ENCODE measurements at places on chromosomes 3 and 15.

DNA sequence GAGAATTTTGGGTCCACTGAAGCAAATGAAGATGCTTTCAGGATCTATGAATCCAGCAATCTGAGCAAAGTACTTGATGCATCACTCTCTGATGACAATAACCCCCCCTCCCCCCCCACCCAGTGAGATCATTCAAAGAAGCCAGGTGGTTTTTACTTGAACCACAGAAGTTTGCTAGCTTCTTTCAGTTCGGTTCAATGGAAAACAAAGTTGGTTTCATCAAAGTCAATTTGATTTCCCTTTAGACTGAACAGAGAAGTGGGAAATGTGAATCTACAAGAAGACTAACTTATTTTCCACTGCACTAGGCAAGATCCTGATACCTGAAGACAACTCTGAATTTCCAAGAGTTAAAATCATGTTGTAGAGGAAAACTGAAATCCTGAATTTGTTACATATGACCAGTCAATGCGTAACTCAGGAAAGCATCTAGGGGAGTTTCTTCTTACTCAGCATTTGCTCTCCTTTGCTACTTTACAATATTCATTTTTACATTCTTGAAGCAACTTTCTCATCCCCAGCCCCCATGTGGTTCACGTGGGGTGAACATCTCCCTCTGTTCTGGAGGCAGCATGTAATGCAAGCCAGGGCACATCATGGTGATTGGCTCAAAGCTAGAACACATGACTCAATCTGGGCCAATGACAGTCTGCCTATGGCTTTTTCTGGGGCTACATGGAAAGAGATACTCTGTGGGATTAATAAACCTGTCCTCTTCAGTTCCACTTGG lies 572.6 kb downstream of the FOXP1 start:
- DNase-seq, result peak; percentile 9

GRCh38 chr3:127458696-127459604 lies 131.6 kb downstream of the TPRA1 start:
- no peak for DNase-seq

- no peak for DNase-seq
These were observed 14.4 kb downstream of the NGLY1 start for GRCh38 chr3:25768851-25769250.

DNA sequence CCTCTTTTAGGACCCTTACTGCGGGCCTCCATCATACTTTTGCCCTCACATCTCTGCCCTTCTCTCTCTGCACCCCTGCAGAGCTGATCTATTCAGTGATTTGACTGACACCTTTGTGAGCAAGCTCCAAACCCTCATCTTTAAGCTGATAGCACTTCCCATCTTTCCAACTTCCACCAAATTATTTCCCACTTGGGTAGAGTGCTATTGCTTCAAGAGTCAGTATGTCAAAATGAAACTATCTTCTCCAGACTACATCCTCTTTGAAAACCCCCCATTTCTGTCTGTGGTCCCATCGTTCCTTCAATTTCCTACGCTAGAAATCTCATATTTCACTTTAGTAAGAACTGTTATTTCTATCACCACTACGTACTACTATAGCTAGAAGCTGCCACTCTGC lies 19.7 kb downstream of the ZWILCH start:
- no peak for DNase-seq

- no peak for DNase-seq
These were observed 202.7 kb downstream of the CGGBP1 start for GRCh38 chr3:87856126-87856525.

- peak; percentile 28 for DNase-seq
These were observed 613 bp downstream of the ATP1B3 start for GRCh38 chr3:141876891-141877621.

GRCh38 chr3:139655909-139656595 lies 21.7 kb downstream of the NMNAT3 start:
- DNase-seq, result no peak

- no peak for DNase-seq
These were observed 7.7 kb downstream of the DUOXA2 start for GRCh38 chr15:45121706-45122417.

GRCh38 chr3:127720985-127721935 lies 48.5 kb downstream of the ABTB1 start:
- no peak for DNase-seq

DNA sequence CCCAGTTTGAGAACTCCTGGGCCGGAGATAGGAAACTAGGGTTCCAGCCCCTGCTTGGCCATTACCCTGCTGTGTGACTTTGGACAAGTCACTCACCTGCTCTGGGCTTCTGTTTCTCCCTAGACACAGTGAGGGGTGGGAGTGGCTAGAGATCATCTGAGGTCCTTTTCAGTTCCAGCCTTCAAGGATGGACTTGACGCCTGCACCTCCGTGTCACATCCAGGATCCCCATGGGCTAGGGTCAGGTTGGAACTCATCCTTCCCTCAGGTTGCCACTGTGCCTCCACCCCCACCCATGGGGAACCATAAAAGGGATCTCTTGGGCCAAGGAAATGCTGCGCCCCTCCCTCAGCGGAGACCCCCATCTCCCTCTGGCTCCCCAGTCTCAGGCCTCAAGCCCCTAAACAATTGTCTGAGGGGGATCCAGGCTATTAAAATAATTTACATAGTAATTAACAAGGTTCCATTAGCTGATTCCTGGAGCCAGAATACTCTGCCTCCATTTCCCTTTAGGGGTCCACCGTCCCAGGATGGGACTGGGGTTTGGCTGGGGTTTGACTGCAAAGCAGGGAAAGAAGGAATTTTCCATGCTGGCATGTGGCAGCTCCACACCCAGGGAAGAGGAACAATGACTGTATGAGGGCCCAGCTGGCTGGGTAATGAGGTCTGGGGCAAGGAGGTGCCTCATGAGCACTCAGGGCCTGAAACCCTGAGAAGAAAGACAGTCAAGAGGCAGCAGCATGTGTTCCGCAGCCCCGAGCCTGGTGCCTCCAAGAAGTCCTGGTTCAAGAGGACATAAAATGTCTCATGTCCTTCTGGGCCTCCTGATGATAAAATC lies 177.7 kb downstream of the SMAD6 start:
- DNase-seq, result no peak

DNA sequence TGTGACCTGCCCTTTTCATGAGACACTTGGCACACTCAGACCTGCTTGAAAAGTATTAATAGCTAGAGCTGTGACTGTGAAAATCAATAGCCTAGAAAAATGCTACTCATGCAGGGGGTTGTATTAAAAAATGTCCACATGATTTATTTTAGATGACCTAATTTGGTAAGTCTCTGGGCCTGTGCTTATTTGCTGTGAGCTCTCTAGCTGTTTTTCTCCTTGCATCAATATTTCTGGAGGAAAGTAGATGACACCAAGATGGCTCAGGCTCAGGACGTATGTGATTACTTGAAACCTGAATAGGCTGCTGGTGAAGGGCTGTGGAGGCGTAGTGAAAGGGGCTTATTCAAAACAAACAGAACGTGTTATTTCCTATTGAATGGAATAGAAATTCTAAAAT lies 29.5 kb downstream of the KCNAB1 start:
- no peak for DNase-seq

DNA sequence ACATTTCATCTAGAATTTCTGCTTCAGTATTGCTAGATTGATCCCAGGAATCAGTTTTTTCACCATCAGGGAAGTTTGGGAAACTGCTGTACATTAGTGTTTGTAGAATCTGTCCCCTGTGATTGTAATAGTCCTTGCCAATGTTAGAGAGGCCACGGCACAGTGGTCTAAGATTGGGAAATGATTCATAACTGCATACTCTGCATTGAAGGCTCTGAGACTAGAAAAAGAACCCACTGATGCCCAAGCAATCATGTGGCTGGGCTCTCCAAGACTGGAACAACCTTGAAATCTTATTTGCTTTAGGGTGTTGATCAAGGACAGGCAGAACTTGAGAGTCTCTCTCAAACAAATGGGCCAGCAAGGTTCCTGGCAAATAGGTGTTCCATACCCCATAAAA lies 245.6 kb upstream of the LRTM1 start:
- no peak for DNase-seq

GRCh38 chr15:80673561-80674244 lies 21.4 kb upstream of the ABHD17C start:
- no peak for DNase-seq

DNA sequence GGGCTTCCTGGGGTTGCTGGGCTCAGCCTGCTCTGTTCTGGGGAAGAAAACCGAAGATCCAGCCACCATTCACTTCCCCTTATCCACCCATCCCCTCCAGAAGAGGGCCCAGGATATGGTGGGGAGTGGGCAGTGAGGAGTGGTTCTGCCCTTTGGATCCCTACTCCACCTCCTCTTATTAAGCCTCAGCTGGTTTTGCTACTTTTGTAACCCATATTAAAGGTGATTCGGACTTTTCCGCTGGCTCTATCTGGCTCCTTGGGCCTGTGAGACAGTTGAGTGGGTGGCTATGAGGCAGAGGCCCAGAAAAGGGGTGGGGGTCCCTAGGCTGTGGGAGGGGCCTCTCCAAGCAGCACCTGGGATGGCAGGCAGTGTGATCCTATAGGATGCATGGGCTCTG lies 33.8 kb downstream of the NBEAL2 start:
- no peak for DNase-seq

DNA sequence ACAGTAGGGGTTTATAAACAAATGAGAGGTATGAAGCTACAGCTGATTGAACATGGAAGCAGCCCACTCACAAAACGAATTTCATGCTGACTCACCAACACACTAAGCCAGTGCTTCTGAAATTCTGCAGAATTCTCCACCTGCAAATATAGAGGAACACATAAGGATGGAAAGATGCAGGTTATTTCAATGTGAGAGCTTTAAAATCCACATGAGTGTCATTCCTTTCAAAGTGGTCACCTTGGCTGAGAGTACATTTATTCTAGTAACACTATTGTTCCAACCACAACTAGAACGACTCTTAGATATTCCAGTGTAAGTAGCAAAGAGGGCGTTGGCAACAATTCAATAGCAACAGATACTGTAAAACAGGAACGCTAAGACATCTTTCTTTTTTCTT lies 189.9 kb upstream of the TSC22D2 start:
- DNase-seq, result no peak

DNA sequence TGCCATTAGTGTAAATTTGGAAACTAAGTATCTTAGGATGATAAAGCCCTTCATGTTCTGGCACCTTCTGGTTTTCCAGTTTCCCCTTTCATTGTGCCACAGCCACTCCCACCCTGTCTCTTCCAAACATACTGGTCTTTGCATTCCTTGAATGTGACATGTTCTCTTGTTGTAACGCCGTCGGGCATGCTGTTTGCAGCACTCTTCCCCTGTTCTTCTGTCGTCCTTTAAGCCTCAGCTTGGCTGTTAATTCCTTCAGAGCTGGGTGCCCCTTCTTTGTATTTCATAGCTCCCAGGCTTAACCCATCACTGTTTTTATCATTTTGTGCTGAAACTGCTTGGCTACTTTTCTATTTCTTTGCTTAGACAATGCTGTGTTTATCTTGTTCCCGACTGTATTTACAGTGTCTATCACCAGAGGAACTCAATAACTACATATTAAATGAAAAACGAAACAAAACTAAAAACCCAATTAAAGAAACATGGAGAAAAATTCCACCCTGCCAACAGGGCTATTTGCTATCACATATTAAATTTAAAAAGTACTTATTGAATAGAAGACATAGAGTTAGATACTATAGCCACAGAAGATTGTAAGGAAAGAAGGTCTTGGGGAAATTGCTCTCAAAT lies 95.4 kb upstream of the KCNAB1 start:
- DNase-seq, result no peak

DNA sequence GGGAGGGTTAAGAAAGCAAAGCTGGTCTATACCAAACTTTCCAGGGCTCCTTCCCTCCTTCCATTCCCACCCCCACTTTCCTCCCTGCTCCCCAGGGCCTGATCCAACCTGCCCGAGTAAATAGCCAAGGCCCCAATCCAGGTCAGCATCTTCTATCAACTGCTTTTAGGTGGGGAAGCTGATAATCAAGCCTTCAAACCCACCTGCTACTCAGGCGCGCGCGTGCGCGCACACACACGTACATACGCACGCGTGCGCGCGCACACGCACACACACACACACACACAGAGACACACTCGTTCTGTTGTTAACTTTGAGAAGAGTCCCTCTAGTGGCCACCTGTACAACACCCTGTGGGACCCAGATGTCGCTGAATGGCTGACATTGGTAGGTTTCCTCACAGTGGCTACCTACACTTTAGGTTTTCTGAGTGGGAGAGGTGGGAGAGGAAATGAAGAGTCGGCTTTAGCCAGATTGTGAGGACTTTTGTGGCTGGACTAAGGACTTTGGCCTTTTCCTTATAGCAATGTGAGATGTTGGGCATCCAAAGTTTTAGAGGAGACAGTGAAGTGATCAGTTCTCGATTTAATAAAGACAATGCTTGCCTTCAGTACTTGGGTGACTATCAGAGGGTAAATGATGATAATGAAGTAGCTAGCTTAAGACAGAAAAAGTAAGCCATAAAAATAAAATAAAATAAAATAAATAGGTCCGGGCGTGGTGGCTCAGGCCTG lies 179.9 kb upstream of the C2CD4B start:
- peak; percentile 12 for DNase-seq

DNA sequence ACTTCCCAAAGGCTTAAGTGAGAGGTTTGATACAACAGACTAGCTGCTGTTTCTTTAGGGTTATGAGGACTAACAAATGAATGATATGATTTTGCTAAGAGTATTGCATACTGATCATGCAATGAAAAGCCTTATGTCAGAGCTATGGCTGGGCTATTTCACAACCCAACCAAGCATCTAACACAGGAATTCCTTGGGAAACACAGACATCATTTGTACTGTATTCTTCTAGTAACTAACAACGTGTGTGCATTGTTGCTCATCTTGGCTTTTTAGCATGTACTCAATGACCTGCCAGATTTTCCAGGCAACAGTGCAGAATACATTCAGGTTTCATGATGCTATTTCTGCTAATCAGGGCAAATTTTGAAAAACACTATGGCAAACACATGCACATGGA lies 19.3 kb downstream of the PDZRN3 start:
- DNase-seq, result no peak

GRCh38 chr3:50392101-50392715 lies 32.9 kb upstream of the TMEM115 start:
- DNase-seq, result no peak

GRCh38 chr3:196498297-196498696 lies 5.3 kb downstream of the RNF168 start:
- DNase-seq, result no peak

DNA sequence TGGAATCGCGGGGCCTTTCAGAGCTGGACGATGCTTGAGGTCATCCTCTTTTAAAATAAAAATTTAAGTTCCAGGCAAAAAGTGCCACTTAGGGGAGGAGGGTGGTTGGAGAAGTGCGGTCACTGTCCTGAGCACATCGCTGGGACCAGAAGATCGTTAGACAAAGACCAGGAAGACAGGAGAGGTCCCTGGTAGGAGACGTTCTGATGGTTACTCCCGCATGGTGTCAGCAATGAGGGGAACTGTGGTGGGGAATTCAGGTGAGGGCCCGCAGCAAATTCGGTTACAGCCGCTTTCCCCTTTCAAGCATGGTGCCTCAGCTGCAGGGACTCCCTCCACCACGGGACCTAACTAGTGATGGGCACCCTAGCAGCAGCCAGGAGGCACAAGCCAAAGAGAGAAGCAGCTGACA lies 1.0 kb upstream of the ISY1 start:
- no peak for DNase-seq

DNA sequence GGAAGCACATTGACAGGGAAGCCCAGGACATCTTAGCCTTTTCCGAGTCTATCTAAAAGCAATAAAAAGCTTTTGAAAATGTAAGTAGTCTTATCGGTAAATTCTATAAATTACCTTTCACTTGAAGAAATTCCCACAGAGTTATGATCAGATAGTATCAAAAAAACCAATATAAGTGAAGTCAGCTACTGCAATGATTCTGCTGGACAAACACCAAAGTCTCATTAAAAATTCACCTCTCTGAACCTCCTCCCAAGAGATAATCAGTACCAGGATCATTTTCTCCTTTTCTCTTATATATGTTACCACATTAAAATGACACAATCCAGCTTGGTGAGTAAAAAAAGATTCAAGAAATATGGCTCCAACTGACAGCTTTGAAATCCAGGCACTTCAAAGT lies 69.2 kb downstream of the FRMD5 start:
- no peak for DNase-seq

All from stimulated activated CD8-positive, alpha-beta memory T cell treated with anti-CD3 and anti-CD28 coated beads, Interleukin-4, amount 100 ng/mL, for 1 hour (primary cell).